ENCODE measurements at places on chromosomes 5 and 9. TPM values are rescaled to one million over a fixed set of nuclear protein-coding genes. Genes with fewer than 3 reads are reported as not detected.

DNA sequence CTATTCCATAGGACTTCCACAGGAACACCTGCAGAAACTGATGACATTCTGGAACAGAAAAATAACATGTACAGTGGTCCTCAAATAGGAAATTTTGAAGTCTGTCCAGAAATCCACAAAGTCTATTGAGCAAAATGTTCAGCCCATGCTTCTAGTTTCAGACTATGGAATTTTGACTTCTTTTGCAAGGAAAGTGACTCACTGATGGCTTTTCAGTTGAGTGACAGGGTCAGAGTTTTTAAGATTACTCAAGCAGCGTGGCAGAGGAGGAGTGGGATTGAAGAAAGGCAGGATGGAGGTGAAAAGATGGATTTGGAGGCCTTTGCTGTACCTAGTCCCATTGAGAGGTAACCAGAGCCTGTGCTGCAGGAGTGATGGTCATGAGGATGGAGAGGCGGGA lies 151.5 kb downstream of the GOLPH3 start:
- no peak for DNase-seq

Gene OR13J1
- total RNA-seq: not detected

Gene STPG3
- 1.4 TPM for total RNA-seq

DNA sequence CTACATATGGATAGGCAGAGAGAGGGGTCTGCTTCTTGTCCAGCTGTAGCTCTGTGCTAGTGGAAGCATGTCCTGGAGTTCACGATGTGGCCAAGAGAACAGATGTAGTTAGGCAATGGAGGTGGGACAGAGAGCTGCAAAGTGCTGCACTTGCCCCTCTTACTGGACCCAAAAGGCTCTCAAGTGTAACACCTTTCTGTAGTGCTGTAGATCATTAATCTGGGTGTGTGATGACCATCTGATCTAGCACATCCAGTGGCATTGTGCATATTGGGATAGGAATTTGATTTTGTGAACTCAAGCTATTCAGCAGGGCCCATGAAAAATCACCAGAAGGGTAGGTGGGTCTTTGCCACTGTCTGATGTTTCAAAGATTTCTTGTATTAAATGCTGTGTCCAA lies 151.4 kb downstream of the KDM4C start:
- DNase-seq: no peak

Measured in Right ventricle myocardium inferior (tissue), 1 donor.